Central memory CD8-positive, alpha-beta T cell (primary cell): ENCODE measurements at places on chromosomes 12 and 14.

DNA sequence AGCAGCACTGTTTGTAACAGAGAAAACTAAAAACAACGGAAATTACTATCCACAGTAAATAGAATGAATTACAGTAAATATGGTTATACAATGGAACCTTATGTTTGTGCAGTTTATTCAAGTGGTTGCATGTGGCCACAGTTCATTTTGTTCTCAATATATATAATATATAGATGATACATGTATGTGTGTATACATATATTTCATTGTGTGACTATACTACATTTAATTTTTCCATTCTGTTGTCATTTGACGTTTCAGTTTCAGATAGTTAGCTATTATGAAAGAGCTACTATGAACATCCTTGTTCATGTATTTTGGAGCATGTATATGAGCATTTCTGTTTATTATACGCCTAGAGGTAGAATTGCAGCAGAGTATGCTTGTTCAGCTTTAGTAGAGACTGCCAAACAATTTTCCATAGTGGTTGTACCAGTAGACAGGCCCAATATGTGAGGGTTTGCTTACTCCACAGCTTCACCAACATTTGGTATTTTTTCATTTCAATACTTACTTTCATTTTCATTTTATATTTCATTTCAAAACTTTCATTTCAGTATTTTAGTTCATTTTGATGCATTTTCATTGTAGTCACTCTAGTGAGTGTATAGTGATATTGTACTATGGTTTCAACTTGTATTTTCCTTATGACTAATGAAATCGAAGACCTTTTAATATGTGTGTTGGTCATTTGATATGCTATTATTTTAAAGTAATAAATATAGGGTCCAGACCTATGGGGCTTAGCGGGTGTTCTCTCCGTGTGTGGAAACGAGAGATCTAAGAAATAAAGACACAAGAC lies 141.5 kb upstream of the FGD4 start:
- H3K27ac ChIP-seq: no peak overlapping the region
- no peak overlapping the region for H3K4me3 ChIP-seq
- H3K27me3 ChIP-seq: no peaks in the 10 kb centered on the region
- H3K4me1 ChIP-seq: peaks cover 11% of the 10 kb centered on the region

DNA sequence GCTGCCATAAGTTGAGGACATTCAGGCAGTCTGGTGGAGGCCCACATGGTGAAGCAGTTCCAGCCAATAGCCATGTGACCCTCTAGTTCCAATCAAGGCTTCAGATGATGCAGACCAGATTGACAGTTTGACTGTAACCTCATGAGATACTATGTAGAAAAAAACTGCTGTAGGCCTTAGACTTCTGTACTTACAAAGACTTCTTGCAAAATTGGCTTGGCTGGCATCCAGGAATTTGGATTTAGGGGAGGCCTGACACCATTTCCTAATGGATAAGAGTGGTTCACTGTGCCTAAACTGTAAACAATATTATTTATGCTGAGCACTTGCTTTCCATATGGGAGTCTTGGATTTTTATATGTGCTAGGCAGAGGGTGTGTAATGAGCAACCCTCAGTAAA lies 76.4 kb downstream of the RGS6 start:
- H3K4me3 ChIP-seq: no peak overlapping the region
- H3K36me3 ChIP-seq: no peaks in the 10 kb centered on the region
- H3K27me3 ChIP-seq: peaks cover 27% of the 10 kb centered on the region

DNA sequence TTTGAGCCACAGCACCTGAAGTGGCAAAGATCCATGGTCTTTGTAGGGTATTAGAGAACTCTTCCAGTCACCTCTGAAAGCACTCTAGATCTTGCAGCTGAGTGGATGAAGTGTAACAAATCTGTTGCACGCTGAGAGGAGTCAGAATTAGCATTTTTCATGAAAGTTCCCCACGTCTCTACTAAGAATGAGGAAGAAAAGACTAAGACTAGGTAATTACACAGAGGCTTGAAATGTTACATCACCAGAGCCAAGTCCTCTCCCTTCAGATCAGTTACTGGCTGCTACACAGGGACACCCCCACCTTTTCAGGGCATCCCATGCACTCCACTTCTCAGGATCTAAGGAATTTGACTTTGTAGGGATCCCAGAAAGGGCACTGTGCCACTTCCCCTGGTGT lies 98.6 kb upstream of the FKBP4 start:
- peaks cover 7% of the 10 kb centered on the region for H3K36me3 ChIP-seq
- no peak for DNase-seq
- H3K27ac ChIP-seq: no peak overlapping the region
- H3K27me3 ChIP-seq: peaks cover 53% of the 10 kb centered on the region

- no peaks in the 10 kb centered on the region for H3K27me3 ChIP-seq
- DNase-seq: no peak
- peaks cover 4% of the 10 kb centered on the region for H3K36me3 ChIP-seq
- no peak overlapping the region for H3K4me3 ChIP-seq
Observed at GRCh38 chr12:132465269-132466190, 24.4 kb upstream of the FBRSL1 start.

DNA sequence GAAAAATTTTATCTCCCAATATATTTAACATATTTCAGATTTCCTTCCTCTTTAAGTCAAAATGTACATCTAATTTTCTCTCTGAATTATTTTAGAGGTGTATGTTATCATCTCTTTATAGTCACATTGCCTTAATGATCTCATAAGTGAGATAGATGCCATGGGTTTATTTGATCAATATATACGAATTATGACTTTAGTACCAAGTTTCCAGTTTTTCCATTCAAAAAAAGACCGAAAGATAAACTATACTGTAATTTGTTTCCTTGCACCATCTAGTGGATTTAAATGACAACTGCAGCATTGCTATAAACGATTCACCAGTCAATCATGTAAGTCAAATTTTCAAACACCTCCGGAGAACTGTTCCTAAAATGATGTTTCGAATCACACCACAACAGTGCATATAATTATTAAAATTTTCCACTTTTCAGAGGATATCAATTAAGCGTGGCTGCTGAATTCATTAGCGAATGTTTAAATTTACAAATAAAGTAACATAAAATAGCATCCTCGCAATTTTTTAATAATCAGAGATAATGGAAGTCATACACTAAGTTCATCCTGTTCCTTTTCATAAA lies 419 bp upstream of the ATXN7L3B start:
- peak overlapping the region; percentile 100 for H3K27ac ChIP-seq
- H3K4me1 ChIP-seq: peaks cover 52% of the 10 kb centered on the region
- peaks cover 28% of the 10 kb centered on the region for H3K36me3 ChIP-seq
- no peak for DNase-seq
- no peaks in the 10 kb centered on the region for H3K27me3 ChIP-seq
- peak overlapping the region; percentile 96 for H3K4me3 ChIP-seq

DNA sequence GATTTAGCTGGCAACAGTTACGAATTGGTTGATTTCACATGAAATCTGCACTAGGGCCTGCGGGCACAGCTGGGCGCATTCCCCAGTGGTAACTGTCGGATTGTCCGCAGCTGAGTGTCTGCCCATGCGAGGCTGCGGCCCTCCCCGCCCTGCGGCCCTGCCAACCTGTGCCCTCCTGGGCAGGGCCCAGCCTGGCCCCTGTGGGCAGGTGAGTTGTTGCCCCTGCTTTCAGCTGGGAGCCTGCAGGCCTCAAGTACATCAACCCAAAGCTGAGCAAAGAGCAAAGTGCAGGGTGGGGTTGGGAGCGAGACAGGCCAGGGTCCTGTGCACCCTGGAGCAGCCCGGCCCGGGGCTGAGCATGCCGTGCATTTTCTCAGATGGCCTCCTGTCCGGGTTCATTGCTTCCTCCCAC lies 89.1 kb downstream of the ADGRD1 start:
- no peak for DNase-seq
- no peak overlapping the region for H3K4me3 ChIP-seq
- H3K27me3 ChIP-seq: no peaks in the 10 kb centered on the region
